Ureter (tissue), 1 donor: ENCODE measurements at places on chromosomes 16 and 17.
A peak's percentile ranks its signal among the peaks of the same experiment; 100 is the strongest.

- DNase-seq: no peak
Measured at GRCh38 chr17:82655038-82655479, 6.8 kb upstream of the WDR45B start.

DNA sequence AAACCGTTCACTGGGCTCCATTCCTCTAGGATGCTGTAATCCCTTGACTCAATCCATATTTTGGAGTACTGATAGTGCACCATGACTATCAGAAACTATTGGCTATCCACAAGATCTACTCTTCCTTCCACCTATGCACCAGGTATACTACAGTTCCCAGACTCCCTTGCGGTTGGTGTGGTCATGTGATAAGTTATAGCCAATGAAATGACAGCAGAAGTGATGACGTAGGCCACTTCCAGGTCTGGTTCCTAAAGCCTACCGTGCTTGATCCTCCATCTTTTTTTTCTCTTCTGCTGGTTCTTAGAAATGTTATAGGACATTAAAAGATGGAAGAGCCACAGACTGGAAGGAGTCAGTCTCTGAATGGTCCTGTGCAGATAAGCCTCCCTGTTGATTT is 278.8 kb upstream of the C16orf82 start:
- no peak for DNase-seq

DNA sequence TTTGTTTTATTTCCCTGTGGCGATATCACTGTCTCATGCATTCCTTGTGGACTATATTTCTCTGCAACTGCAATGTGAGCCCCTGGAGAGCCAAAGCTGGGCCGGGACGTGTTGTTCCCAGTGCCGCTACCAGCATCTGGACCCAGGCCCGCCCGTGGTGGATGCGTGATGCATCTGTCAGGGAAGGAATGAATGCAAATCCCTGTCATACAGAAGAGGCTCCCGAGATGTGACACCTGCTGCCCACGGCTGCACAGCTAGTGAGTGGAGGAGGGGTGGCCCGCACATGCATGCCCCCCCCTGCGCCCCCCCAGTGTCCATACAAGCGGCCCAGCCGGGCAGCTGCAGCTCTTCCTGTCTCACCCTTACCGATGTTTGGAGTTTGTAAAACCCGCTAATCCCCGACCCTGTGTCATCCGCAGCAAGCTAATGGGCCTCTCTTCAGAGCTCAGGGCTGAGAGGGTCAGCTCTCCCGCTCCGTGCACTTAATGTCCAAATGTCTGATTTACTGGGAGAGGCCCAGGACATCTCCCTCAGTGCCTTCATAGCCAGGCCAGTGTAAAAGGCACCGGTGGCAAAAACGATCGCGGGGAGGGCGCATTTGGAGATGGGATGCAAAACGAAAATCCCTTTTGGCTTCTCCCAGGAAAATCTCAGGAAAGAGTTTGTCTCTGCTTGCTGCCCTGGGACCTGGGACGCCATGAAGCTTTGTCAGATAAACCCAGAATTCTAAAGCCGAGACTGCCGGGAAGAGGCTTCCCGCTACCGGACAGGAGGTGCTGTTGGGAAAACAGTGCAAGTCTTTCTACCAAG is 91.8 kb downstream of the FOXL1 start:
- DNase-seq: no peak

- DNase-seq: no peak
Measured at GRCh38 chr17:36857698-36858097, 79.6 kb upstream of the LHX1 start.

GRCh38 chr17:51372345-51373004 is 112.1 kb downstream of the UTP18 start:
- no peak for DNase-seq

DNA sequence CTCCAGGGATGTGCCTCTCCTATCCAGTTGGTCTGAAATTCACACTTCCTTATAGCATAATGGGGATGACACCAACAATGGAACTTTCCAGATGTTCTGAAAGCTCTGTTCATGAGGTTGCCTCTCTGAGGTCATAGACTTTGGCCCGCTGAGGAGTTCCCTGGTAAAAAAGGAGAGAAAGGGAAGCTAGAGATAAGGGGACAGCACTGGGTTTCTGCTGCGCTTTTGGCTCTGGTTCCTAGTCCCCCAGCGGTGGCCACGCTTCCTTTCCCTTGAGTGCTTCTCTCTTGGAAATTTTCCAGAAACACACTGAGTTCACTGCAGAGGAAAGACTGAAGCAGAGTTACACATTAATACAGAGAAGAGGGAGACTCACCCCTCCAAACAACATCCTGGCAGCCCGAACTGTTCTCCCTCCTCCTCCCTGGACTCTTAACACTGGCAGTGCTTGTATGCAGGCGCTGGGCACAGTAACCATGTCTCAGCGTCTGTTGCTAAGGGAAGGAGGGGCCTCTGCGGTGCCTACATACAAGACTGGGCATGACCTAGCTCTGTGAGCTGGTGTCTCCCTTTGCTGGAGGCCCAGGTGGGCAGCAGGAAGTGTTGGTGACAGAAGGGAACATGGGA is at the start of gene DNAH3:
DNAH3 (minus strand) TSS at position 472 of the 627 bp plus-strand sequence. CDS start 527 bp downstream, outside the sequence.
- peak; percentile 63 for DNase-seq

GRCh38 chr17:43871946-43872690 is 25.1 kb downstream of the CD300LG start:
- DNase-seq: no peak

DNA sequence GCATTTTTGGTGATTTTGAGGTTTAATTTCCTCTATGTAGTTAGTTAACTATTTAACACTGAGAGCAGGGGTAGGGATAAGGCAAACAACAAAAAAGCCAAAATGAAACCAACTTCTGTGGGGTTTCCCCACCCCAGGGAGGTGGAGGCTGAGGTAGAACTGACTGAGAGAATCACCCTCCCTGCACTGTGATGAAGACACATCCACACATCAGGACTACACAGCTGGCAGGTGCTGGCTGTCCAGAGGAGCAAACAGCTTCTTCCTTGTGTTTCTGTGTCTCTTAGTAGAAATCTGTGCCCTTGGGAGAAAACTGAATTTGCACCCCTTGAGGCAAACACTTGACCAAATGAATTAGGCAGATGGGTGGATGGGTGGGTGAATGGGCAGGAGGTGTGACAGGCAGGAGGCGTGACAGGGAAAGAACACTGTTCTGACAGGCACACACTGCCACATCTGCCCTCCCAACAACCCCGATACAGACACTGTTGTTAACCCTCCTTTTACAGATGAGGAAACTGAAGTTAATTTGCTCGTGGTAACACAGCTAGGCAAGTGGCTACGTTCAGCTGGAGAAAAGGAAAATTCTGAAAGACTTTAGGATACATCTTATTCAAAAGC is 62.9 kb upstream of the AMZ2 start:
- no peak for DNase-seq

DNA sequence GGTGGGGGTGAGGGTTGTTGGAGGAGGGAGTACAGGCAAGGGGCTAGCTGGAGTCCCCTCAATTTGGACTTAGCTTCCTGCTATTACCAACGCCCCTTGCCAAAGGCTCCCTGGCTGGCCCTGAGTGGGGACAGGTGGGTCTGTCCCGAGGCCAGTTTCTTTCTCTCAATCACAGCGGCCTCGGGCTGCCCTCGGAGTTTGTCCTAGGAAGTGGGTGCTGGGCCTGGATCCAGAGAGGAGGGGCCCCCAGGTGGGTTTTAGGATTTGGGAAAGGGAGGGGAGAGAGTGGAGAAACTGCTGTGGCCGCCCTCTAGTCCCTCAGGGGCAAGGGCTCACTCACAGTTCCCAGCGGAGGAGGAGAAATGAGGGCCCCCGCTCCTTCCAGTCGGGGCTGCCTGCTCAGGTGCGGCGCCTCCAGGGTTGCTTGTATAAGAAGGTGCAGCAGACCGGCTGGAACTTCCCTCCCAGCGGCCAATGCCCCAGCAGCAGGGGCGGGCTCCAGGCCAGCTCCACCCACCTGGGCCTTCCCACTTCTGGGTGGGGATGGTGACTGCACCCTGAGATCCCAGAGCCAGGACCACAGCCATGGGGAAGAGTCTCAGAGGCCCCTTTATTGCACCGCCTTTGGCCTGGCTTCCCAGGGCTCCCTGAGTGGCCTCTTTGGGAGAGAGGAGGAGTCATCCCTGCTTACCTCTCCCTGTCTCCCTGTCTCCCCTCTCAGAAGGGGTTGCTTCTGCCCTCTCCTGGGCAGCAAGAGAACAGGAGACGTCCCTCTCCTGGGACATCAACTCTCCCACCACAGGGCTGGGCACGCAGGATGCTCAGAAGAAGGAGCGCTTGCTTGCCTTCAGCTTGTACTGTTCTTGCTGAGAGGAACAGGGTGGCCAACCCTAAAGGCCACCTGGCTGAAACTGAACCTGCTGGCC is 112.0 kb upstream of the SMURF2 start:
- peak; percentile 84 for DNase-seq

DNA sequence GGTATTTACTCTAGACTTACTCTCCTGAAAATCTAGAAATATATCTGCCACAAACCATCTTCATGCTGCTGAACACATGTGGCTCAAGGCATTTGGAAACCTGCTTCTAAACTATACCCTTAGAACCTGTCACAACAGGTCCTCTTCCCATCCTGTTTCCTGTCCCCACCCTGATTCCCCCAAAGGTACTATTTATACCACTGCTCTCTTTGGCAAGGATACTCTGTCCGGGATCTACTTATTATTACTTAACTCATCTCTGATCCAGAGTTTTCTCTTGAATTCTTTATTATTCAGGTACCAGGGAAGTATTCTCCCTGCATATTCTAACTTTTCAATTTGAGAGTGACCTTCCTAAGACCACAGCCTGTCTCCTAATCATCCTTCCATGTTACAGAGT is 33.4 kb downstream of the TRAF4 start:
- DNase-seq: no peak

DNA sequence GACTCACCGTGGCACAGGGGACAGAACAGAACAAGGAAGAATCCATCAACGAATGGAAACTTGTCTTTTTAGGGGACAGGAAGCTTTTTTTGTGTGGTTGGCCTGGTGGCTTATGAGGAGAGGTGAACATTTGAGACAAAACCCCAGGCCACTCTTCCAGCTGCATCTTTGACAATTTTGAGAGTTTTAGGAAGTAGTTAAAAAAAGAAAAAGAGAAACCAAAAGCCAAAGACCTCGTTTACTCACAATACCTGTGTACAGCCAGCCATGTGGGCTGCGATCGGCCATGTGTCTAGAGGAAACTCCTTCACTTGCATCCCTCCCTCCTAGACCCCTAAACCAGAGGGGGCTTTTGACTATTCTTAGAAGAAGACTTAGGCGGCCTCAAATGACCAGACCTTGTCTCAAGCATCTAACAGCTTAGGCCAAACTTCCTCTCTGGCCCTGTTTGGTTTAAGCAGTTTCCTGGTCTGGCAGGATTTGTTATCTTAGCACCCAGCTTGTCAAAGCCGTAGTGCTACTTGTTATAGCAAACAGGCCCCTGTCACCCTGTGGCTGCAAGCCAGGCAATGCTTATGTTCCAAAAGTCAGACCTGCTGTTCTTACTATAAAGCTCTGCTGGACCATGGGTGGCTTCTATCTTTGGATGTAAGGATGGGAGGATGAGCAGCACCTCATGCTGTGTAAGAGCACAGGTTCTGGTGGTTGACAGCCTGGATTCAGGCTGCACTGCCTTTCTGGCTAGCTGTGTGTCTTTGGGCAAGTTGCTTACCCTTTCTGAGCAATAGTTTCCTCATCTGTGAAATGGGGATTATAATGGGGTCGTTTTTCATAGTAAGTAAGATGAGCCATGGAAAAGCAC is 17.7 kb downstream of the KSR1 start:
- no peak for DNase-seq

DNA sequence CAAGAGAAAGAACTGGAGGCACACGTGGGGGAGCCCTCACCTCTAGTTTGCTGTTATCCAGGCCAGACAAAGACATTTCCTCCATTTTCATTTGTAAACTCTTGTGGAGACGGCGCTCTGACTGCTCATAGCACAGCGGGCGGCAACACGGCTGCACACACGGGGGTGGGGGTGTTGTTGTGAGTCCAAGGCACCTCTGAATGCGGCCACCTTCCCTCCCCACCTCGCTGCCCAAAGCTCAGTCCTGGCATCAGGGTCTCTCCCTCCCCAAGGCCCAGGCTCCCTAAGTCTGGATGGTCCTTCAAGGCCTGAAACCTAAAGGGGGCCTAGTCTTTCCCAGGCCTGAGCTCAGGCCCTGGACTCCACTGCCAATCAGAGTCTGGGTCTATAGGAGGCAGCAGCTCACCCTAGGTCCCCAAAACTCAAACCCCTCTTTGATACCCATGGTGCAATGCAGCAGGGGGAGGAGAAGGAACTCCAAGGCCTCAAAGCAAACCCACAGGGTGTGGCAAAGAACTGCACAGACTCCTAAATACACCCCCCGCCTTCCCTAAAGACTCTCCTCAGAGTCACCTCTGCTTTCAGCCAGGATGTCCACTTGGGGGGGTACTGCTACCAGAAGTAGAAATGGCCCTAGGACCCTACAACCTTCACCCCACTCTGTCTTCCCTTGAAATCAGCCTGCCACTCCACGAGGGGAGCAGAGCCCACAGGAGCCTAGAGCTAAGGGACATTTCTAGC is 1.5 kb downstream of the ATXN7L3 start:
- DNase-seq: peak; percentile 75

DNA sequence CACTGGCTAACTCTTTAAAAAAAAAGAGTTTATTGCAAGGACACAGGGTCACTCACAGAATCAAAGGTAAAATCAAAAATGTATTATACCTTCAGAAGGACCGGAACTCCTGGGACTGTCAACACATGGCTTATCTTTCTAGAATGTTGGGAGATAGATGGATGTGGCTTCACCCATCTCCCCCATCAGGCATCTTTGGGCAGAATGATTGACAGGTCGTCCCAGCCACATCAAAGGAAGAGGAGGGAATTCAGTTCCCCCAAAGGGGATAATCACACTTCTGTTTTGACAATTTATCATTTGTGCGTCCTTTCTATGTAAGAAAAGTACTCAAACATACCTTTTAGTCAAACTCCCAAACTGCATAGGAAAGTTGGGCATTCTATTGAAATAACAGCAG is 228.6 kb upstream of the CDH5 start:
- DNase-seq: no peak

DNA sequence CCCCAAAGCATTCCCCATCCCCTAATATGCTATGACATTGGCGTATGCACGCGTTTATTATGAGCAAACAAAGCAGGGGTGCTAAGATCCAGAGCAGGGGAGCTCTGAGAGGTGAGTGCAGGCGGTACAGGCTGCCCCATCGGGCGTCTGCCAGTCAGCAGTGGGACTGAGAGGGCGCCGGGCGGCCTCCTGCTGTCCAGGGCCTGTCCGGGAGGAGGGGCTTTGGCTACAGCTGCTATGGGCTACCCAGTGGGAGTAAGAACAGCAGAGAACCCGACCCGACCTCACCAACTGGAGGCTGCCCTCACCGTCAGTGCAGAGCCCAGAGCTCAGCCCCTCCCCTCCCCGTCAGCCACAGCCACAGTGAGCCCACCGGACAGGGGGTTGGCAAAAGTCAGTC is 18.5 kb upstream of the AATK start:
- no peak for DNase-seq

GRCh38 chr16:19842426-19843157 is 42.1 kb downstream of the GPRC5B start:
- DNase-seq: no peak
